Stimulated activated naive CD8-positive, alpha-beta T cell treated with anti-CD3 and anti-CD28 coated beads, Interleukin-15, amount 100 ng/mL, for 72 hours (primary cell): ENCODE measurements at places on chromosomes 16 and 17.
A peak's percentile ranks its signal among the peaks of the same experiment; 100 is the strongest.

- DNase-seq: no peak
Observed at GRCh38 chr16:75529056-75529905, 6.6 kb downstream of the CHST5 start.

DNA sequence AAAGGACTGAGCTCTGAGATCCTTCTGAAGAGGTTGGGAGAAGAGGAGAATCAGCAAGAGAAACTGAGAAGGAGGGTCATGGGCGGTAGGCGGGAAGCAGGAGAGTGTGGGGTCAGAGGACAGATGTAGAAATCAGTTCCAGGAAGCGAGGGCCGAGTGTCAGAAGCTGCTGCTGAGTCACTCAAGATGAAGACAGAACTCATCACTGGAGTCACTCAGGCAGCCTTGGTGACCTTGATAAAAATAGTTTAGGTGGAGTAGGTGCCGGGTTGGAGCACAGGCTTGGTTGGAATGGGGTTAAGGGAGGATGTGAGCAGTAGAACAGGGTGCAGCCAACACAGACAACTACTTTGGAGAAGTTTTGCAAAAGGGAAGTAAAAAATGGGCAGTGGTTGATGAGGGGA, 6.1 kb upstream of the ITGAM start:
- DNase-seq: no peak

DNA sequence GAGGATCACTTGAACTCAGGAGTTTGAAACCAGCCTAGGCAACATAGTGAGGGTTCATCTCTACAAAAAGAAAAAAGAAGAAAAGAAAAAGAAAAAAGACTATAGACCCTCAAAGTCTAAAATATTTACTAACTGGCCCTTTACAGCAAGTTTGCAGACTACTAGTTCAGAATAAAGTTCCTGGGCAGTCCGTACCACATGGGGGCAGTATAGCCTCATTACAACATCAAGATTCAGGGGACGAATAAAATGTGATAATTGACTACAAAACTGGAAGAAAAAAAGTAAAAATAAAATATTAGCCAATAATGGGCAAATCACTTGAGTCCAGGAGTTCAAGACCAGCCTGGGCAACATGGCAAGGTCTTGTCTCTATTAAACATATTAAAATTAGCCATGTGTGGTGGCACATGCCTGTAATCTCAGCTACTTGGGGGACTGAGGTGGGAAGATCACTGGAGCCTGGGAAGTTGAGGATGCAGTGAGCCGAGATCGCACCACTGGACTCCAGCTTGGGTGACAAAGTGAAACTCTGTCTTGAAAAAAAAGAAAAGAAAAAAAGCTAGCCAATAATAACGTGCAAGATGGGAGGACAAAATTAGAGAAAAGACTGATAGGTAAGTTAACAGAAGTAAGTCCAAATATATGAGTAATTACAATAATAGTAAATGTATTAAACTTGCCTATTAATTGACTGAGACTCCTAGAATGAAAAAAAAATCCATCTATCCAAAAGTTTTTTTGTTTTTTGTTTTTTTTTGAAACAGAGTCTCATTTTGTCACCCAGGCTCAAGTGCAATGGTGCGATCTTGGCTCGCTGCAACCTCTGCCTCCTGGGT, 129.4 kb upstream of the SEC14L1 start:
- DNase-seq: peak; percentile 52

GRCh38 chr16:10929853-10930754, 12.2 kb downstream of the DEXI start:
- DNase-seq: no peak

DNA sequence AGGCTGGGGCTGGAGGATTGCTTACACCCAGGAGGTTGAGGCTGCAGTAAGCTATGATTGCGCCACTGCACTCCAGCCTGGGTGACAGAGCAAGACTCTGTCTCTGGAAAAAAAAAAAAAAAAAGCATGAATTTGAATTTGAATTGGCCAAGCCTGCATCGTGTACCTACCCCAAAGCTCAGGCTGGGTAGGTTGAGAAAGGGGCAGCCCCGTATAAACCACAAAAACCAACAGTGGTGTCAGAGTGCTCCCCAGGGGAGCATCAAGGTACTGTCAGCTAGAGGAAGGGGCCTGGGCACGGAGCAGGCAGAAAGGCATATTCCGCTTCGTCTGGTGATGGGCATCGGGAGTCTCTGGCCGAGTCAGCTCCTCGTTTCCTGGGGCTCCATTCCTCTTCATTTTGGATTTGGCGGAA, 40.9 kb downstream of the RAP1GAP2 start:
- DNase-seq: peak; percentile 72

- DNase-seq: no peak
Observed at GRCh38 chr16:89525146-89525913, 17.1 kb downstream of the SPG7 start.

- no peak for DNase-seq
Observed at GRCh38 chr16:4852221-4852872, 5.1 kb downstream of the UBN1 start.

DNA sequence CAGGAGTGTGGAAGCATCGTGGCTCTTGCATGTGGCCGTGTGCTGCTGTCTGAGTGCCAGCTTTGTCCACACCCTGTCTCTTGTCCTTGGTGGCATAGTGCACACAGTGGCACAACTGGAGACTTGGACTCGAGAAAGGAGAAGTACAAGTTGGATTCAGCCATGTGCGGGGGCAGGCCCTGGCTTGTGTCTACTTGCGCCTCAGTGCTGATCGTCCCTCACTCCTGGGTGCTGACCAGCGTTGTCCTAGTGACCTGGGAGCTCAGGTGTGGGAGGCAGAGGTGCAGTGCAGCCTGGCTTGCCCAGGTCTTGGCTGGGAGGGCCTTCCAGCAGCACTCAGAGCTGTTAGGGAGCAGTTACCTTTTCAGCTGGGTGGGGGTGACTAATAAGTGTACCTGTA, 20.6 kb downstream of the MPRIP start:
- no peak for DNase-seq

DNA sequence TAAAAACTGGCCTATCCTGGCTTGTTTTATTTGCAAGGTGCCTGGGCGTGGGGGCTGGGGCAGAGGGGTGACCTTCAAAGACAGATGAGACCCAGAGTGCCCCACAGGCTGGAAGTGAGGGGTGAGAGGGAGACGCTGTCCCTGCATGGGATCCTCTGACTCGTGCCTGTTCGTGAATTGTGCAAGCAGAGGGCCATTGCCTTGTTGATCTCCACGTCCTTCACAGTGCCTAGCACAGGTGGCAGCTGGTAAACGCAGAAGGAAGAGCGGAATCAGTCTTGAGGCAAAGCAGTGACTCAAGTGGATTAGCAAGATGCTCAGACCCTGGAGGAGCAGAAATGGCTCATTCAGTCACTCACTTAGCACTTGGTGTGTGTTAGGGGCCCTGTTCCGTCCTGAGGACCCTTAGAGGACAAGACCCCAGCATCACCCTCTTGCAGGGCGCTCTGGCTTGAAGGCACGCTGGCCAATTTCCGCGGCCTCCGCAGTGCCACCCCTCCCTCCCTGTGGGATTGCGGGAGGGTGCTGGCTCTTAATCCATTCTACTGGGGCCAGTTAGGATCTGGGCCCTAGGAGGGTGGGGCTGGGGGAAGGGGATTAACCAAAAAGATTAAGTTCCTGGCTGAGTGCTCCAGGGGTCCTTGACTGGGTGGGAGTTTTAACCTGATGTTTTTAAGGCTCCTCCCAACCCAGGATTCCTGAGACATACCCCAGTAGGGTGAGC, 151.2 kb downstream of the CCDC182 start:
- DNase-seq: no peak

- no peak for DNase-seq
Observed at GRCh38 chr17:45428931-45429338, 3.7 kb downstream of the ARHGAP27 start.

DNA sequence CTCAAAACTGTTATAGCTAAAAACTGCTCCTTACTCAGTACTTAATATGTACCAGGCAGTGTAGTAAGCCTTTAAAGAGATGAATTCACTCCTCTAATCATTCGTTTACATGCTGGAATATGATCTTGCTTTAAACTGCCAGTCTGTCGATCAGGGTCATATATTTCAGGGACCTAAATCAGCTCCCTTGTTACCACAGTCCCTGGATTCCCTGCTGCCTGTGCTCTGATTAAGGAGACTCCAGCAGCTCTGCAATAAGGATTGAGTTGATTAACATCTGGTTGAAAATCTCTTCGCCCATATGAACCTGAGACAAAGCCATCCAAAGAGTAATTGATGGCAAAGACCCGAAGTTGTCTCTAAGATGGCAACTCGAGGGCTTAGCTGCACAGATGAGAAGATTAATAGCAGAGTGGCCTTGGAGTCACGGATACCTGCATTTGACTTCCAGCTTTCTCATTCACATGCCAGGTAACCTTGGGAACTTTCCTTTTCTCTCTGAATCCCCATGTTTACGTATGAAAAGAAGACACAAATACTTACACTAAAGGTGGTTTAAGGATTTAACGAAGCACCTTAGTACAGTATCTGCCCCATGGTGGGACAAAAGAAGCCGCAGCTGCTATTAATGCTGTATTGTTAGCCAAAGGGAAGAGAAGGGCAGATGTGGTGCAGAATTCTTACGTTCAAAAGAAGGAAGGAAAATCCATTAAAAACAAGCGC, 68.2 kb downstream of the VAT1L start:
- no peak for DNase-seq

DNA sequence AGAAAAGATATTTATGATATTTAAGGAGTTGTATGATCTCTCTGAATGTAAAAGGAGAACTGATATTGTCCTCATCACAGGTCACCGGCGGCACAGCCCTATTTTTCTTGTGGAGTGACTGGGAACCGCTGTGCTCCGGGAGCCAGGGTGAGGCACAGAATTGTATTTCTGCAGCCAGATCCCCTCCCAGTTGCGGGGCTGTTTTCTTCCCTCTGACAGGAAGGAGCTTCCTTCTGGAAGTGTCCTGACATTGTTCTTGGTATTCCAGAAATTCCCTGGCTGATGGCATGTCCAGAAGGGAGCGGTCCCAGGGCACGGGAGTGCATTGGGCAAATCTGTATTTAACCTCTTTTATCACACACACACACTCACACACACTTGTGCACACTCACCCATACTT, 268.6 kb upstream of the FOXF1 start:
- no peak for DNase-seq

- DNase-seq: no peak
Observed at GRCh38 chr16:62585041-62585545, 548.9 kb upstream of the CDH8 start.

GRCh38 chr17:43578699-43579565, 32.8 kb upstream of the ETV4 start:
- peak; percentile 42 for DNase-seq

GRCh38 chr17:16155536-16155935, 59.8 kb downstream of the NCOR1 start:
- no peak for DNase-seq

DNA sequence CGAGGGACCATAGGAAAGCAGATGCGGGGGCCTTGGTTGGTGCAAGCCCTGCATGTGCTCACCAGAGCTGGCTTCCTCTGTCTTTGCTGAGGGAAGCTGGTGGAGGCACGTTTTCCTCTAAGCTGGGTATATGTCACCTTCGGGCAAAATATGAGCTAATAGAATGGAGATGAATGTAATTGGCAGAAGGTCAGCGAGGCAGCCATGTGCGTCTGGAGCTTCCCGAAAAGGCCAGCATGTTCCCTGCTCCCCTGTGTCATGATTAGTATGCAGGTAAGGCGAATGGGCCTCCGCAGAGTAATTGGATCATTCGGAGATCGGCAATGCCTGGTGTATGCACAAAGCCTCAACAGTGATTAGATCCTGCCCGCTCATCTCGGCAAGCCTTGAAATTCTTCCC, 806.2 kb upstream of the EEF2KMT start:
- DNase-seq: no peak

DNA sequence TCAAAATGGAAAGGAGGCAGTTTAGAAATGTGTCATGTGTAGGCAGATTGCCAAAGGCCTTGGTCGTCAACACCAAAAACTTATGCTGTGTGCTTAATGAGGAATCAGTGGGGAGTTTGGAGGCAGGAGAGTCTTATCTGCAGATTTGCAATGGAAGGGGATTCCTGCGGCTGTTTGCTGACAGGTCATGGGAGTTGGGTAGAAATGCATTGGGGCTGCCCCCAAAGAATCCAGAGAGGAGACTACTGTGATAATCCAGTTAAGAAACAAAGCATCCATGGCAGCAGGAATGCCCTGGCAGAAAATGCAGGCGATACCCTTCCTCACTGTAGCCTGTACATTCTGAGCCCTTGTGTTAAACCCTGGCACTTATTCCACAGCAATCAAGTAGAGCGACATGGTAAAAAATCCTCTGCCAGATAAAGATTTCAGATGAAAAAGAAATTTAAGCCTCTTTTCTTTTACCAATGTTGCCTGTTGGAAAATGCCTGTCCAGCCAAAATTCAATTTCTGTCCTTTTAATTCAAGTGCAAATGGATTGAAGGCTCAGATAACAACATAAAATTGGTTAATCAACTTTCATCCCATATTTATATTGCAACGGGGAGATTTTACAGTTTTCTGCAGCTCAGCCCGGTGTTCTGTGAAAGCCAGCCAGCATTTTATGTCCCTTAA, 491.0 kb upstream of the CDH5 start:
- DNase-seq: no peak

GRCh38 chr17:54937426-54937825, 31.0 kb downstream of the COX11 start:
- no peak for DNase-seq

DNA sequence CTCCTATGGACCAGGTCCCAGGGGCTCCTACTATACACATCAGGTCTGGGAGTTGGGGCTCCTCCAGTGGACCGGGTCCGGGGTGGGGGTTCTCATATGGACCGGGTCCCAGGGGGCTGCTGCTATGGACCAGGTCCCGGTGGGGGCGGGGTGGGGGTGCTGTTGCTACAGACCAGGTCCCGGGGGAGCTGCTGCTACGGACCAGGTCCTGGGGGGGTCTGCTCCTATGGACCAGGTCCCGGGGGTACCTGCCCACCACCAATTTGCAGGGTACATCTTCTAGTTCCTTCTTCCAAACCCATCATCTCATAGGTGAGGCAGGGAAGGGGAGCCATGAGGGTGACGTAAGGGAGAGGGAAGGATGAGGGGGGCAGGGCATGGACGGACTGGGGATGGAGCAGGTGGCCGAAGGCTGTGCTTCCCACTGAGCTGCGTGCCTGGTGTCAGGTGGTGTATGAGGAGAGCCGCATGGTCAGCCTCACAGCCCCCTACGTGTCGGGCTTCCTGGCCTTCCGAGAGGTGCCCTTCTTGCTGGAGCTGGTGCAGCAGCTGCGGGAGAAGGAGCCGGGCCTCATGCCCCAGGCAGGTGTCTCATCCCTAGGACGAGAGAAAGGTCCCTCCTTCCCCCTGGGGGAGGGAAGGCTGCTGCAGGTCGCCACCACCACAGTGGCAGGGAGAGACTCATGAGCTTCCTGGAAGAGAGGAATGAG, 6.6 kb downstream of the ENDOV start:
- DNase-seq: no peak

DNA sequence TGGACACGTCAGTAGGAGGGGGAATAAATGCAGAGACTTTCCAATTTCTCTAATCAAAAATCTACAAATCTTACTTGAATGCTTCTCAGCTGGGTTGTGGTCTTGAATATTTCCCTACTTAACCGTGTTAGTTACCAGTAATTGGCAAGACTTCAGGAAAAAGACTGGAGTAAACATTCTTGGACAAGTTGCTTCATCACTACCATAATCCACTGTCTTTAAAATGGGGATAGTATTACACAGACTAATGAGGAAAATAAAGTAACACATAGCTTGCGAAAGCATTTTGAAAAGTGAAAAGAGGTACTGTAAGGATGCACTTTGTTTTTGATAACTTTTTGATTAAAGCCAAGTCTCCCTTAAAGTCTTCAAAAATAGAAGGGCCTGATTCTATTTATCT, 18.4 kb downstream of the MYH1 start:
- DNase-seq: no peak

GRCh38 chr16:87725596-87726235, 40.1 kb downstream of the KLHDC4 start:
- DNase-seq: no peak
